Spleen (tissue), 13 donors: ENCODE measurements at places on chromosomes 7 and 10. TPM values are rescaled to one million over a fixed set of nuclear protein-coding genes. Genes with fewer than 3 reads are reported as not detected.
A peak's percentile ranks its signal among the peaks of the same experiment; 100 is the strongest.

Gene TMEM213
- not detected for total RNA-seq

Gene RNF32
- not detected for total RNA-seq

Gene BTRC
- total RNA-seq, result 16.9 TPM

Gene BHLHA15
- 10.3 TPM for total RNA-seq

Gene ADCK2
- total RNA-seq, result 23.8 TPM

Gene NUTM2B
- total RNA-seq, result 2.6 TPM

Gene CALHM3
- total RNA-seq, result not detected

Gene NUDCD3
- total RNA-seq, result 97.5 TPM

Gene COL1A2
- total RNA-seq, result 166 TPM

- no peaks in the 10 kb centered on the region for H3K36me3 ChIP-seq
- no peaks in the 10 kb centered on the region for H3K27me3 ChIP-seq
- no peak for DNase-seq
- no peaks in the 10 kb centered on the region for H3K4me1 ChIP-seq
These were observed 71.8 kb upstream of the SYPL1 start for GRCh38 chr7:106183952-106184351.

- no peaks in the 10 kb centered on the region for H3K27me3 ChIP-seq
- peaks cover 37% of the 10 kb centered on the region for H3K36me3 ChIP-seq
- H3K27ac ChIP-seq, result no peak overlapping the region
These were observed 117.5 kb downstream of the NSUN6 start for GRCh38 chr10:18533896-18534295.

- H3K27me3 ChIP-seq, result no peaks in the 10 kb centered on the region
- no peak overlapping the region for H3K4me3 ChIP-seq
- no peaks in the 10 kb centered on the region for H3K4me1 ChIP-seq
These were observed 64.3 kb upstream of the ZNF438 start for GRCh38 chr10:31095677-31096560.

DNA sequence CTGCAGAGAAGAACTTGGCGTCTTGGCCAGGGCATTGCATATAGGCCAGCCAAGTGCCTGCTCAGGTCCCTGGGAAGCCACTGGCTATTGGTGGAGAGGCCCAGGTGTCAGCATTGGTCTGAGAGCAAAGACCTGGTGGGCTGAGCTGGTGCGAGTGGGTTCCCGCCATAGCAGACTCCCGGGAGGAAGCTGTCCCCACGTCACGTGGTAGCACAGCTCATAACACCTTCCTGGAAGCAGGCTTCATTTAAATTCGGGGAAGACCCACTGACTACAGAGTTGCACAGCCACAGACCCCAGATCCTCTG, 130.5 kb downstream of the WDR37 start:
- no peak overlapping the region for H3K27ac ChIP-seq
- DNase-seq, result no peak
- H3K4me3 ChIP-seq, result no peak overlapping the region

DNA sequence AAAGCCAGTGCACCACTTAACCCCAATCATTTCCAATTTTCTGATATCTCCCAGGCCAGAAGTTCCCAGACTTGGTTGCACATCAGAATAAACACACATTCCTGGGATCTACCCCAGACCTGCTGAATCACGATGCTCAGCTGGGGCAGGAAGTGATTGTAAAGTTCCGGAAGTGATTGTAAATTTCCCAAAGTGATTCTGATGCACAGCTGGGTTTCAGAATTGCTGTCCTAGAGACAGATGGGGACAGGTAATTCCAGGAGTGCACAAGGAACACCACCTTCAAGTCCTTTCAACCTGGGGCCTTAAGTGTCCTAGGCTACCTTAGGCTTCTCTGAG, 104.2 kb upstream of the EEPD1 start:
- H3K27ac ChIP-seq, result peak overlapping the region; percentile 32
- no peaks in the 10 kb centered on the region for H3K27me3 ChIP-seq
- no peak for DNase-seq
- peaks cover 9% of the 10 kb centered on the region for H3K4me1 ChIP-seq
- no peak overlapping the region for H3K4me3 ChIP-seq

DNA sequence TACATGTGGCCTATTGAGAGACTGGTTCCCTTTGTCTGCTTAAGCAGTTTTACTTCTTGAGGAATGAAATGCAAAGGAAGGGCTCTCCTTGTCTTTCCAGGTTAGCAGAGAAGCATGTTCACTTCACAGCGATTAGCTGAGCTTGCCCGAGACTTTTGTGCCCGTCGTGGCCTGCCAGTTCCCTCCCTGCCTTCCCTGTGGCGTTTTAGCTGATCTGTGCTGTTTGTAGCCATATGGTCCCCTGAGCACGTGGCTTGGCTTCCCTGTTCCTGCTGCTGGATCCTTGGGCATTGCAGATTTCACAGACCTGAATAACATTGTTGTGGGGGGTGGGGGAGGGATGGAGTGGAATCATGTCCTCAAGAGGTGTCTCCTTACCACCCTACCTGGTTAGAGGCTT, 61.8 kb downstream of the SND1 start:
- H3K27ac ChIP-seq, result no peak overlapping the region
- H3K36me3 ChIP-seq, result peaks cover 88% of the 10 kb centered on the region
- no peaks in the 10 kb centered on the region for H3K27me3 ChIP-seq
- no peak overlapping the region for H3K4me3 ChIP-seq

DNA sequence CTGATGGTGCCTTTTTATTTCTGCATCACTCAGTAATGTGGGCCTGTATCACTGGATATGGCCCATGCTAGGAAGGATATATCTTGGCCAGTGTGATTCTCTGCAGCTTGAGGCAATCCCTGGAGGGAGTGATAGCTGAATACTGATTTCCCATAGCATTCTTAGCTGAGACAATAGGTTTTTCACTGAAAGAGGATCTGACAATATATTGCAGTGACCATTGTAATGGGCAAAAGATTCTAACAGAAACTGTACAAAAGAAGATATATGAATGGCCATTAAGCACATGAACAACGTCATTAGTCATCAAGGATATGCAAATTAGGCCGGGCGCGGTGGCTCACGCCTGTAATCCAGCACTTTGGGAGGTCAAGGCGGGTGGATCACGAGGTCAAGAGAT, 117.8 kb downstream of the KAT6B start:
- peaks cover 18% of the 10 kb centered on the region for H3K4me1 ChIP-seq
